Erythroblast (primary cell): ENCODE measurements at places on chromosomes 2 and 18.

DNA sequence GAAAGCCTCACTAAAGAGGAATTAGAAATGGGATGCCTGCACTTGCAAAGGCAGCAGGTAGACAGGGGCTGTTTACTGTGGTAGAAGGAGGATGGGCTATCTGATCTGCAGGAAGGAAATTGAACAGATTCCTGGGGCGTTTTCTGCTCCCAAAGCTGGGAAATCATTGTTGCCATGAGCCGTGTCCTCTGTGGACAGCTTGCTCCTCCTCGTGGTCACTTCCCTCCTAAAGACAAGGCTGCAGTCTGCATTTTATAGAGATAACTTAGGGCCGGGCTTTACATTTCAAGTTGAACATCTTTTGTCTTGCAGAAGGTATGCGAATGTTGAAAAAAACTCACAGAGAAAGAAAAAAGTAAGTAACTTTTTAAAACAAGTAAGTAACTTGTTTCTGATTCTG, 50.9 kb downstream of the DCDC2C start:
- DNase-seq = no peak

DNA sequence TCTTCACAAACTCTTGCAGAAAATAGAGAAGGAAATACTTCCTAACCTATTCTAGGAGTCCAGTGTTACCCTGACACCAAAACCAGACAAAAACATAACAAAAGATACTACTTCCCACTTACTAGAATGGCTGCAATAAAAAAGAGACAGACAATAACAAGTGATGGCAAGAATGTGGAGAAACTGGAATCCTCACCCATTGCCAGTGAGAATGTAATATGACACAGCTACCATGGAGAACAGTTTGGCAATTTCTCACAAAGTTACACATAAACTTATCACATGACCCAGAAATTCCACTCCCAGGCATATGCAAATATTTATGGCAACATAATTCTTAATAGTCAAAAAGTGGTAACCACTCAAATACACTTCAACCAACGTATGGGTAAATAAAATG, 209.8 kb upstream of the CTAGE1 start:
- DNase-seq = no peak

DNA sequence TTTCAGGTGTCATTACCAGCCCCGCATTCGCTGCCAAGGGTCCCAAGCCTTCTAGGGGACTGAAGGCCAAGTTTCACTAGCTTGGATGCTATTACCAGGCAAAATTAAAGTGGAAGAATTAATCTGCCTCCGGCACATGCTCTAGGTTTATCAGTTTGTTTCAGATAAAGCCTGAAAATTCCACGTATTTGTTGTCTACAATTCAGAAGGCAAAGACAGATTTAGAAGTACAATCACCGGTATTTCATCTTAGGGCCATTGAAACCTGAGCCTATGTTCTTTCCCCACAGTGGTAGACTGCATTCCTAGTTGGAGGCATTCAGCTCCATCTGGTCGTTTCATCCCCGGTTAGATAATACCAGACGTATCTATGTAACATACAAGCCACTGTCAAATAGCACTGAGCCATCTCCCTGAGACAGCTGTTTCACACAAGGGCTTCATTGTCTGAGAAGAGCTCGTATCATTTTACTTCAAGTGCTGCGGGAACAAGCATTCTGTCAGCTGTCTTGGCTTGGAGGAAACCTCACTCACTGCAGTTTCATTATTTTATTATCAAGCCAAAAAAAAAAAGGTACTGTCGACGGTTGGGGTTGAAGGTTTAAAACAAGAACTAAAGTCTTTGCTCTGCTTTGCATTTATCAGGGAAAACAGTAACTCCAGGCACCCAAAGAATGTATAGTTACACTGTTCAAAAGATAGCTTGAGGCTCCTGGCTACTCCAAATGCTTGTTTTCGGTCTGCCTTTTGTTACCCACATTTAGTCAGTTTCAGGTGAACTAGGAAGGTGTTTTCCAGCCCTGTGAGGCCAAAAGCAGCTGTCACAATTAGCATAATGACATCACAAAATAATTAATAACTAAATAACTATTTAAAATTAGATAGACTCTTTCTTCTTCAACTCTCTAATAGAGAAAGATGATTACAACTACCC, 76.7 kb downstream of the TGIF1 start:
- DNase-seq = peak; percentile 81

DNA sequence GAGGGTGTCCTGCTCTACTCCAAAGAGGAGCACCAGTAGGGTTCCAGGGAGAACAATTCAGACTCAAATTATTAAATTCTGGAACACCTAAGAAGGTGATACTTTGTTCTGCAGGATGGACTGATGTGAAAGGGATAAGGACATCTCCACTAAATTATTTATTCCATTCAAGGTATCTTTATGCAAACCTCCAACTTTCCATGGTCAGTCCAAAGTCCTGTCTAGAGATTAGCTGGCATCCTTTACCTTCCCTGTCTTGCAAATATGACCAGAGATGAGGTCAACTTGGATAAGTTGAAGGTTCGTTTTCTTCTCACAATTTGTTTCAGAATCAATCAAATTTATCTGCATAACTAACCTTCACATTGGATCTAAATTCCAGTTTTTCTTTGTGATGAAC, 8.7 kb upstream of the ZBTB14 start:
- DNase-seq = no peak

- DNase-seq = no peak
These were observed 47.2 kb downstream of the SCG2 start for GRCh38 chr2:223554923-223555322.

- DNase-seq = no peak
These were observed 29.8 kb downstream of the ARMC9 start for GRCh38 chr2:231228223-231228622.

- DNase-seq = no peak
These were observed 61.2 kb downstream of the DIS3L2 start for GRCh38 chr2:232022718-232023117.

DNA sequence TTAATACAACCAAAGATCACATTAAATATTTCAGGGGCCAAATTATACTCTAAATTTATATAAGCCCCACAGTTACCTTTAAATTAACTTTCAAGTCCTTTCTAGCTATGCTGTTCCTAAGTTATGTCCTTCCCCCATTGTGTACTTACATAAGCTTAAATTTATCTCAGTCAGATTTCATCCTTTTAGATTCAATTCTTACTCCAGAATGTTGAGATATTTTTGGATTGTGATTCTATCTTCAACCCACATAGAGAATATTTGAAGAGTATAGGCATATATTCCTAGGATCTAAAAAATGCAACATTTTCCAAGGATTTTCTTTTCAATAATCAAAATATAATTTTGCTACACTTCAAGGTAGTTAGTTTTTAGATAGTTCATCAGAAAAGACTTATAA, 242.8 kb downstream of the KCNE4 start:
- no peak for DNase-seq

GRCh38 chr2:149552226-149552625, 35.3 kb downstream of the MMADHC start:
- DNase-seq = no peak

- DNase-seq = no peak
These were observed 146.7 kb downstream of the MREG start for GRCh38 chr2:215866606-215867005.

DNA sequence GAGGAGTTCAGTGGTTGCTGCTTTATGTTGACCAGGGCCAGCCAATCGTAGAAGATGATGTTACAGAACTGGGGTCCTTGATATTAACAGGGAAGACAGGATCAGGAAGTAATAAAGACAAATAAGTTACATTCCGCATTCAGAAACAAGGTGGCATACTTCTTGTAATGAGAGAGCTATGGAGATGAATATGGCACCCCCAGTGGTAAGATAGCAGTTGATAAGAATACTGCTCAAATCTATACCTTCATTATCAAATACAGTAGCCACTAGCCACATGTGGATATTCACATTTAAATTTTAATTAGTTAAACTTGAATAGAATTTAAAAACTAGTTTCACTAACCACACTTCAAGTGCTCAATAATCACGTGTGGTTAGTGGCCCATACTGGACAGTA, 290.4 kb upstream of the RBMS1 start:
- DNase-seq = no peak
